ENCODE measurements at places on chromosomes 4 and X. TPM values are rescaled to one million over a fixed set of nuclear protein-coding genes. Genes with fewer than 3 reads are reported as not detected.

Gene DDX3X
- total RNA-seq, result 296 TPM

Gene SUPT20HL2
- not detected for total RNA-seq

Gene CXCL10
- 0.34 TPM for total RNA-seq

Gene ATP6AP2
- total RNA-seq, result 146 TPM

Gene IL2RG
- 0.36 TPM for total RNA-seq

Gene CFAP47
- total RNA-seq, result 0.07 TPM

Gene TNIP3
- total RNA-seq, result not detected

Gene PAGE4
- not detected for total RNA-seq

Gene WNK3
- total RNA-seq, result 0.68 TPM

Gene ENAM
- not detected for total RNA-seq

Gene POF1B
- total RNA-seq, result 2.4 TPM

Gene KLB
- total RNA-seq, result under 0.01 TPM

Gene SPANXA1
- not detected for total RNA-seq

Gene SH3RF1
- 19.9 TPM for total RNA-seq

Gene VGLL1
- total RNA-seq, result 1.7 TPM

Gene HERC3
- total RNA-seq, result 33.4 TPM

Gene SH3BP2
- total RNA-seq, result 113 TPM

Gene CSN1S1
- not detected for total RNA-seq

Gene GRIA3
- not detected for total RNA-seq

Gene BCORL1
- 1.0 TPM for total RNA-seq

Gene ARHGEF38
- total RNA-seq, result 0.21 TPM

Gene NWD2
- 0.07 TPM for total RNA-seq

Gene TCEAL2
- total RNA-seq, result not detected

Gene TMEM31
- not detected for total RNA-seq

Gene MAGEA6
- not detected for total RNA-seq

Gene IL2
- total RNA-seq, result not detected

All from nasal cavity respiratory epithelium epithelial cell of viscerocranial mucosa (primary cell).